ENCODE measurements at places on chromosomes 6 and 20.
A peak's percentile ranks its signal among the peaks of the same experiment; 100 is the strongest.

DNA sequence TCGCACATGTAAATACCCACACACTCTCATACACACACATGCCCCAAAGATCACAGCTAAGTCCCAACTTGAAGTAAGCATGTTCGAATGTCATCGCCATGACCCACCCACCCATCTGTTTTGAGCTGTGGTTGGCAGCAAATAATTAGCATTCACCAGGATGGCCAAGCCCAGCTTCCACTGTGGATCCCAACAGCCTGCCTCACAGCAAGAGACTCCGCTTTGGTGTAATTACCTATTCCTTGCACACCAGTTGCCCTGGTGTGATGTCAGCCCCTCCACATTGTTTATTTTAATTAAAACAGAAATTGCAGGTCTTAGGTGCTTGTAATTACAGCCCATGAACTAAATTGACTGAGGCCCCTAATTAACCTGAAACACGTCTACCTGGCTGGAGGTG lies 81.1 kb downstream of the MAFB start:
- no peak for DNase-seq

DNA sequence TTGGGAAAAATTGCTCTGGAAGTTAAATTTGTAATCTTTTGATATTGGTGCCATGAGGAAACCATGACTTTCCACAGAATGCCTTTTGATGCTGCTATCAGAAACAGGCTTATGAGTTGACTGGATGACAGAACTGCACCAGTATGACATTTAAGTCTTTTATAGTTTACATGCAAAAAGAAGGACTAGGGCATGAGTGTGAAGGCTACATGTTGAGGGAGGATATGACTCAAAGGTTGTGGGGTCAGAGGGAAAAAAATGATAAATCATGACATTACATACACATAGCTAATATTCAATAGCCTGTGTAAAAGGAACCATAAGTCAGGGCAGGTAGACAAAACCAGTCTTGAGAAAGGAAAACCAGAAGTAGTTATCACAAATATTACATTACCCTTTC lies 182.2 kb downstream of the COL12A1 start:
- no peak for DNase-seq

DNA sequence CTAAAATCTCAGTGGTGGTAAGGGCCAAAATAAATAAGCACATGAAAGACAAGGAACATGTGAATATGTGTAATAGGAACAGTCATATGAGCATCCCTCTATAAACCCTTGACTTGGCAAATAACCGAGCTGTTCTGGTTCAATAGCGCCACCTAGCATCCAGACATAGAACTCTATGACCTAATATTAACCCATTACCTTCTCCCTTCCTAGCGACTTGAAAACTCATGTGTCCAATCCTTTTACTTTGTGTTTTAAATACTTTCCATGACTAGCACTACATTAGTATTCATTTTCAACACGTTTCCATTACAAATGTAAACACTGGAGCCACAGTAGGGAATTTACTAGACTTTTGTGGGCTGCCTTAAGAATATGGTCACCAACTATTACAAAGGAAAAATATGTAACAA lies 279.7 kb downstream of the UST start:
- DNase-seq, result peak; percentile 85

GRCh38 chr20:34363465-34364222 lies 571 bp downstream of the ITCH start:
- DNase-seq, result peak; percentile 58

GRCh38 chr6:131769385-131770141 lies 38.3 kb upstream of the ENPP1 start:
- no peak for DNase-seq

GRCh38 chr20:57801581-57801980 lies 91.8 kb upstream of the PMEPA1 start:
- DNase-seq, result no peak

GRCh38 chr20:23097636-23098580 lies 11.8 kb upstream of the CD93 start:
- DNase-seq, result no peak

DNA sequence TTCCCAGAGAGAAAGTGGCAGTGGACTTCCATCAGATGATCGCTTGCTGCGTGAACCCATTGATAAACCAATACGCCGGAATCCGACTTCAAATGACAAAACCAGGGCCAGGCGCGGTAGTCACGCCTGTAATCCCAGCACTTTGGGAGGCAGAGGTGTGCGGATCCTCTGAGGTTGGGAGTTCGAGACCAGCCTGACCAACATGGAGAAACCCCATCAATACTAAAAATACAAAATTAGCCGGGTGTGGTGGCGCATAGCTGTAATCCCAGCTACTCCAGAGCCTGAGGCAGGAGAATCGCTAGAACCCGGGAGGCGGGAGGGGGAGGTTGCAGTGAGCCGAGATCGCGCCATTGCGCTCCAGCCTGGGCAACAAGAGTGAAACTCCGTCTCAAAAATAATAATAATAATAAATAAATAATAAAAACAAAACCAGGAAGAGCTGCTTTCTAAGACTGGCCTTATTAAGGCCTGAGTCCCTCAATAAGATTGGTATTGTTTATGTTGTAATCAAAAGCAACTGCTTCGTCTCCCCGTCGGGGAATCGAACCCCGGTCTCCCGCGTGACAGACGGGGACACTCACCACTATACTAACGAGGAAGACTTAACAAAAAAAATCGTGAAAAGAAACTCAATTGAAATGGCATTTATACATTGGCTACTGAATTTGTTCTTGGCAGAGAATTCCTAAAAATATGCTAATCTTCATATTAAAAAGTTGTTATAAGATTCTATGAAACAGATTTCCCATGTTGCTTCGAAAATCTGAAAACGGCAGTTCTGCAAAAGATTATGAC lies 110.2 kb upstream of the ZNF184 start:
- peak; percentile 44 for DNase-seq

- DNase-seq, result no peak
These were observed 165.4 kb downstream of the OGFRL1 start for GRCh38 chr6:71454056-71454455.

DNA sequence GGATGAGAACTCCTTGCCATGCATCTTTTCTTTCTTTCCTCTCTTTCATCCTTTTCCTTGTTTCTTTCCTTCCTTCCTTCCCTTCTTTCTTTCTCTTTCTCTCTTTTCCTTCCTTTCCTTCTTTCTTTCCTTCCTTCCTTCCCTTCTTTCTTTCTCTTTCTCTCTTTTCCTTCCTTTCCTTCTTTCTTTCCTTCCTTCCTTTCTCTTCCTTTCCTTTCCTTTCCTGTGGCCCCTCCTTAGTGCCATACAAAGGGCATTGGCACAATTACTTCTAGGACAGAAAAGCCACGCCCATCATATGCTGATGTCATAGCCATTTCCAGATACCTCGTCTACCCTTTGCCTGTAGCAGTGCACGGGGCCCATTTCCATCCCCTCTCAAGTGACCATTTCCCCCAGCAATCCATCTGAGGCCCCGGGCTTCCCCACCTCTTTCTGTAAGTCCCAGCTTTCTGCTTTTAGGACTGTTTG lies 2.2 kb upstream of the CENPB start:
- DNase-seq, result no peak

GRCh38 chr20:35463455-35464300 lies 8.3 kb downstream of the CEP250 start:
- peak; percentile 71 for DNase-seq

- peak; percentile 3 for DNase-seq
These were observed 264.3 kb upstream of the RIMS1 start for GRCh38 chr6:71621918-71622519.

- no peak for DNase-seq
These were observed 11.7 kb downstream of the SNTA1 start for GRCh38 chr20:33431797-33432381.

DNA sequence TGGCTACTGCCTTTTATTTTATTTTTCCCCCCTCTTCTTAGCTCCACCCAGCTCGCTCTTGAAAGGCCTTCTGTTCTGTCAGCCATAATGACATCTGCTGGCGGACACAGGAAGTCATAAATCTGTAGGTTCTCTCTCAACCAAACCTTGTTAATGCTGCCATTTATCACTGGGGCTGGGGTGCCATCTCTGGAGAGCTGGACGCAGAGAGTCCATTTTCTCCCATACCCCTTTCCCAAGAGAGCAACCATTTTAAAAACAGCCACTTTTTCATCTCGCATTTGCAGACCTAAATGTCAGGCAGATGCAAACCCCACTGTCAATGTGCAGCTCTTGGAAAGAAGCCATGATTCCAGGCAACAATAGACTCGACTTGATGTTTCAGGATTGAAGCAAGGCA lies 13.0 kb upstream of the TSHZ2 start:
- DNase-seq, result no peak

DNA sequence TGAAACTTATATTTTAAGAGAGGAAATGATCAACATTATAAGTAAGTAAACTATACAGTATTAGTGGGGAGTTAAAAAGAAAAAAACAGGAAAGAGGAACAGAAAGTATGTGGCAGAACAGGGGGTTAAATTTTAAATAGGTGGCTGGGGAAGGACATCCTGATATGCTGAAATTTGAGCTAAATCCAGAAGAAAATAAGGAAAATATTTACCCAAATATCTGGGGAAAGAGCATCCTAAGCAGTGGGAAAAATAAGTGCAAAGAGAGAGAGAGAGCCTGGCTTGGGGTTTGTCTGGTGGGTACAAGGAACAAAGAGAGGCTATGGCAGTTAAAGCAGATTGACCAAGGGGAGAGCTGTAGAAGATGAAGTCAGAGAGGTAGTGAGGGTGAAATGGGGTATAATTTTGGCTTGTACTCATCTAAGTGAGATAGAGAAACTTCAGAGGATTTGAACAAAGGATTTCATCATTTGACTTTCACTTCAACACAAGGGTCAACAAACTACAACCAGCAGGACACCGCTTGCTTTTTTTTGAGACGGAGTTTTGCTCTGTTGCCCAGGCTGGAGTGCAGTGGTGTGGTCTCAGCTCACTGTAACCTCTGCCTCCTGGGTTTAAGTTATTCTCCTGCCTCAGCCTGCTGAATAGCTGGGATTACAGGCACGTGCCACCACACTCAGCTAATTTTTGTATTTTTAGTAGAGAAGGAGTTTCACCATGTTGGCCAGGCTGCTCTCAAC lies 328.4 kb upstream of the CNR1 start:
- no peak for DNase-seq

Data from amniotic epithelial cell (primary cell).